ENCODE measurements at places on chromosomes 16 and 17.

DNA sequence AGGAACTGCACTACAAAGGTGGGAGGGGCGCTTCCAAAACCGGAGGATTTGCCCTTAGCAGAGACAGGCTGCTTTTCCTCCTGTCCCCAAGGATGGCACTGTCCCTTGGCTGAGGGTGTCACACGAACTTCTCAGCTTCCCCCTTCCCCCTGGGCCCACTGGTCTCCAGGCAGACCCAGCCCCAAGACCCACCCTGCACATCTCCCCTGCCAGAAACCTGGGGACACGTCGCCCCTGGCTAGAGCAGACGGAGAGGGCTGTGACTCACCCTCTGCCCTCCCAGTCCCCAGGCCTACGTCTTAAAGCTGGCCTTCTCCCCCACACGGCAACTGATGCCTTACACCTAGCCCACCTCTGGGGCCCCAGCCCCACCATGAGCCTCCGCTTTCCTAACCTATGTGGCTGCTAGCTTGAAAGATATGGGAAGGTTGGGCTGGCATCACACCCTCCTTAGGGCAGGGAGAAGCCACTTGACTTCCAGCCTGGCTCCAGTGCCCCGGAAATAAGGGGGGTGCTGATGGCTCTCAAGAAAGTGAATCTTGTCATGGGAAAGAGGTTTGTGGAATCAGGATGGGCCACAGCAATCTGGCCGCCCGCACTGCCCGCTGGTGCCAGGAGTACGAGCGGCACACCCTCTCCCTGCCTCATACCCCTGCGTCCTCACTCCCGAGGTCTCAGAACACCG lies 4.6 kb downstream of the ZNF319 start:
- DNase-seq, result no peak

DNA sequence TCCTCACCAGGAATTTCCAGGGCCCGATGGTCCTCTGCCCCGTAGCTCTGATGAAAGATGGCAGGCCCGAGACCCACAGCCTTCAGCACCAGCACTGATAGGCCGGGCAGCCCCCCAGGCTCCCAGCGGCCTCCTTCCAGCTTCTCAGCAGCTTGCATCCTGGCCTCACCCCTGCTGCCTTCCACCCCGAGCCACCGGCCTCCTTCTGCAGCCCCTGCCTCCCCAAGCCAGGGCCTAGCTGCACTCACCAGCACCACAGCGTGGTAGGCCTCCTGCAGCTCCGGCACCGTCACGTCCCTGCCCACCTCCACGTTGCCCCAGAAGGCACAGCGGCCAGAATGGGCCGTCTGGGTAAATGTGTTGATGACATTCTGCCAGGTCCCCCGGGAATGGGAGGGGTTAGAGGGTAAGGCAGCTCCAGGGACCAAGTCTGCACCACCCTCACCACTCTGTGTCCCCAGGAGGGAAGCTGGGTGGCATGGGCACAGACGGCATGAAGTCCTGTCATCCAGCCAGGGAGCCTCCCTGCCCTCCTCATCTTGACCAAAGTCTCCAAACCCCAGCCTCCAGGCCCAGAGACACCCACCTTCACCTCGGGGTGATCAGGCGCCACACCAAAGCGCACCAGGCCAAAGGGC lies 6.5 kb downstream of the FDXR start:
- no peak for DNase-seq

GRCh38 chr16:51155820-51156806 lies 5.0 kb upstream of the SALL1 start:
- peak; percentile 27 for DNase-seq

DNA sequence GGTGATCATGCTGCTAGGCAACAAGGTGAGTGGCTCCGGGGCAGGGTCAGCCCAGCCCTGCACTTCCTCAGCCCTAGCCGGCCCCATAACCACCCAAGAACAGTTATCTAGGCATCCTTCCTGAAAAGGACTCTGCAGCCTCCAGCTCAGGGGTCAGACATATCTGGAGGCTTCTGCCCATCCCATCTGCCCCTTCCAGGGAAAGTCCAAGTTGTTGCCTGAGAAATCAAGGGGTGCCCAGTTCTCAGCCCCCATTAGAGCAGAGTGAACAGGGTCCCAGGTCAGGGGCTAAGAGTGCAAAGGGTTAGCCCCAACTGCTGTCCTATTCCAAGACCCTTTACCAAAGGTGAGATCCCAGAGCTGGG lies 4.1 kb upstream of the NHERF1 start:
- DNase-seq, result no peak

GRCh38 chr16:66156538-66156937 lies 210.0 kb upstream of the CDH5 start:
- DNase-seq, result no peak

GRCh38 chr17:29475891-29476290 lies 85.7 kb downstream of the TAOK1 start:
- no peak for DNase-seq

DNA sequence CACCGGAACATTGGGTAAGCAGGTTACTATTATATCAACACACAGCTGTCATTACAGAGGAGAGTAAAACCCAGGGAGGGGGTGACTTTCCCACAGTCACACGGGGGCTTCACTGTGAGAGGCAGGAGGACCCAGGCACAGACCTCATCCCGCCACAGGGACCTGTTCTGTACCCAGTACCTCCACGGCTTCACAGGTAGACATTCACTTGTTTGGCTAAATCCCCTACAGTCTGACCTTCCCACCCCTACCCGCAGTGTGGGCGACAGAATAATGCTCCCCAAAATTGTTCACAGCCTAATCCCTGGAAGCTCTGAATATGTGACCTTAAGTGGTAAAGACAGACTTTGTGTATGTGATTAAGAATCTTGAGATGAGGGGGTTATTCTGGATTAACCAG lies 16.5 kb downstream of the LITAF start:
- DNase-seq, result no peak

GRCh38 chr17:74713171-74713755 lies 540 bp upstream of the CD300LF start:
- DNase-seq, result no peak

Data from neural crest cell (in vitro differentiated cells).